ENCODE measurements at places on chromosomes 6 and 20.

DNA sequence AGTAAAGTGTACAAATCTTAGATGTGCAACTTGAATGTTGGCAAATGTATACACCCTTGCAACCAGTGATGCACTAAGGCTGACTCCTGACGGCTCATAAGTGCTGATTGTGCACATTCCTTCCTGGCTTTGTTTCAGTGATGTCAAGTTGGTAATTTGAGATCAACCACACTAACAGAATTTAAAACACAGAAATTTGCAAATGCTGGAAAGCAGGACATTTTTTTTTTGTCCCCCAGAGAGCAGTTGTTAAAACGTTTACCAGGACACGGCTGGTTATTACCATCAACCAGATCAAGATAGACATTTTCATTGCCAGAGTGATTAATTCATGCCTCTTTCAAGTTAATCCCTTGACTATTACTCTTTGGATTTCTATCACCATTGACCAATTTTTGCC, 735.6 kb downstream of the RFPL4B start:
- no peak for DNase-seq

DNA sequence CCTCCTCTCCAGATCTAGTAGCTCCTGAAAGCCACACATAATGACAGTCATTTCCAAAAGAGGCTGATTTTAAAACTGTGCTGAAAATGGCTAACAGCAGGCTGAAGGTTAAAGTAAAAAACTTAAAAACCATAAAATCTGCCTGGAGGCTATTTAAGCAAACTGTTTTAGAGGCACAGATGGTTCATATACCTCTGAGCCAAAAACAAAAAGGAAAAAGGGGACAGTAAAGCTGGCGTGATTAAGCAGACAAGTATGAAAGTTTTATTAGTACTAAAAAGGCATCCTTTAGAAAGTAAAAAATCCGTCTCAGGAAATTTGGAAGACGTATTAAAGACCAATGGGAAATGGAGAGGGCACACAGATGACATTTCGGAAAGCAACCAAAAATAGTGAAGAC, 55.8 kb downstream of the SOBP start:
- no peak for DNase-seq

DNA sequence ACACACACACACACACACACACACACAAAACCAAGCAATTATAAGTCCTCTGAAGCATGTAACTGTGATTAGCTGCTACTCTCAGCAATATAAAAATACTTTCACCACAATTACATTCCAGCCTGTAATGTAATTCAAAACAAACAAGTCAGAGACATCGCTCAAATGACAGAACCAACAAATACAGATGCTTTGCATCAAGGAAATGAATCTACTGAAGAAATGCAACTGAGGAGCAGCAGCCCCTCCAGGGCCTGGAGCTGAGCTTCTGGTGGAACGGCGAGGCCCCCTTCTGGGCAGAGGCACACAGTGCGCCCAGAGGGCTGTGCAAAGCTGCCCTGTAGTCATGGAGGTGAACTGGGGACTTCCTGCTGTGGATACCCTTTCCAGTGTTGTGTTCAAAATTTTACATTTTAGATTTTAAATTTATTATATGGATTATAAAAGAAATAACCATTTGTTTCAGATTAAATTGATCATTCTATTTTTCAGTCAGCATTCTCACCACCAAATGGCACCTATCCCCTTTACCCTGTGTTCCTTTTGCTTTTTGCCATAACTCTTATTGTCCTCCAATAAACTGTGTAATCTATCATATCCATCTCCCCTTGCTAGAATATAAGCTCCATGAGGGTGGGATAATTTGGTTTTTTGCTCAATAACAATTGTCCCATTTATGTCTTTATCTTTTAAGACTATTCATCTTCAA, 23.2 kb downstream of the ADAT2 start:
- peak; percentile 79 for DNase-seq

- DNase-seq: peak; percentile 66
These were observed 62.7 kb downstream of the COL12A1 start for GRCh38 chr6:75143191-75143590.

GRCh38 chr6:134363323-134364039, 45.6 kb upstream of the SGK1 start:
- no peak for DNase-seq

DNA sequence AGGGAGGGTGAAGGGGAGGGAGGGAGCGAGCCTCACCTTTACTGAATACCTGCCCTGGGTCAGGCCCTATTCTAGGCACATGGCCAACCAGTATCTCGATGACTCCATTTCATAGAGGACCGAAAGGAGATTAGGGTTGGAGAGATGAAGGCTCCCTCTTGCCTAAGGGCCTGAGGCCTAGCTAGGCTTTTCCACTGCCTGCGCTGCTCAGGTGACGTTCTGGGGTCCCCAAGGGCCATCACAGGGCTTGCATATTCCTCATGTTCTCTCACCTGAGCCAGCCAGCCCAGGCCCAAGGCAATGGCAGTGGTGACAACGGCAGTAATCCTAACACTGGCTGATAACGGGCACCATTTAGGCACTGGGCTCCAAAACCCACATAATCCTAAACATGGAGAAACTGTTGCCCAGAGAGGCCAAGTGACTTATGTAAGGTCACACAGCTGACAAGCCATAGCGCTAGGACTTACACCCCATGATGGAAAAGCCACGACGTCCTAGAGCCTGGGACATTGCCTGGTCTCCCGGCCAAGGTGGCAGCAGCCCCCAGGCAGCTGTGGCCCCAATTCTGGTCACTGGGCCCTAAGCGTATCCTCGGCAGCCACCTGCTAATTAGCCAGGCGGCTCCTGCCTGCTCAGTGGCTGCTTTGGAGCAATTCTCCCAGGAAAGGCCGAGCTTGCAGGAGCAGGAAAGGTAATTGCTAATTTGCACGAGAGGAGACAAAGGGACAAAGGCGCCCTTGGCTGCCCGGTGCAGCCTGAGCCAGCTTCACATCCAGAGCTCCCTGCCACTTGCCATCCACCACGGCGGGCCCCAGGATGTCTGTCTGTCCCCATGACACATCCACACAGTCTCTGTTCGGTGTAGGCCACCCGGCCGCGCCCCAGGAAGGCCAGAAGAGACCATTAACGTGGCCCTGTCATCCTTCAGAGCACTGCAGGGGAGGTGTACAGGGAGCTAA, 21.5 kb downstream of the NOL4L start:
- no peak for DNase-seq

GRCh38 chr6:16148498-16148897, 19.6 kb downstream of the MYLIP start:
- DNase-seq: no peak

DNA sequence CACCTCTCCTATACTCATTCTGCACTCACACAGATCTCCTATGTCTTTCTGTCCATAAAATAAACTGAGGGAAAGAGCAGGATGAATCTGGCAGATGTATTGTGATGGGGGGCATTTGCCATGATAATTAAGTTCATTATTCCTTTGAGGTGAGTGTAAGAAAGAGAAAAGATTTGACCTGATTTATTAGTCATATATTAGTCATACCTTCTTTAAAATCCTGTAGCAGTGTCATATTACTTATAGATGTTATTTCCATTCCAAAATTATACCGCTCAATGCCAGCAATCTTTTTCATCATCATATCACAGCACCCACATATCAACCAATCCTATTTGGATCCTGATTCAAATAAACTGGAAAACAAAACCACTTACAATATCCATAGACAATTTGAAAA, 733.3 kb upstream of the SLC35B3 start:
- DNase-seq: no peak

- DNase-seq: no peak
These were observed at the start of gene TRIM31 for GRCh38 chr6:30113003-30113759. TSS of gene TRIM31 (minus strand) at chr6:30113090. CDS start at chr6:30112805, 285 bp downstream.

GRCh38 chr20:3046677-3047462, 1.0 kb downstream of the MRPS26 start:
- no peak for DNase-seq

- no peak for DNase-seq
These were observed 4.5 kb upstream of the EYS start for GRCh38 chr6:65711531-65711930.

GRCh38 chr6:158552055-158552795, 7.7 kb upstream of the TMEM181 start:
- DNase-seq: no peak

DNA sequence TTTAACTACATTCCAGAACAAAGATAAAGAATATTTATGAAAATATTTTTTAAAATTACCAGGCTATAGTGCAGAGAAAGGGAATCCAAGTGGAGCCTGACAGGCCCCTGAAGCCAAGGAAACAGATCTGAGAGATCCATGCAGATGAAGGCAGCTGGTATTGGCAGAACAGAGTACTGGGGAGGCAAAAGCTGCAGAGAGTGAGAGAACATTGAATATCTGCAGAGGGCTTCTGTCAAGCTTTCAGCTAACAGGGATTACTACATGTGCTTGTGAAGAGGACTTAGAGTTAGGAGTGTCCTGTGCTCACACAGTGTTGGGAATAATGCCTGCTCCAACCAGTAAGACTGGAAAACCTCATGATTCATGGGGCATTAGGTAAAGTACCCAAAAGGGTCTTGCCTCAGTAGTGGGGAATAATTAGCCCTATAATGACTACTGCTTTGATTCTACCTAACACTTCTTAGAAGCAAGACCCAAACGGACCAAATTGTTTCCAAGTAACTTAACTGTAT, 657.2 kb downstream of the DHX35 start:
- DNase-seq: no peak

DNA sequence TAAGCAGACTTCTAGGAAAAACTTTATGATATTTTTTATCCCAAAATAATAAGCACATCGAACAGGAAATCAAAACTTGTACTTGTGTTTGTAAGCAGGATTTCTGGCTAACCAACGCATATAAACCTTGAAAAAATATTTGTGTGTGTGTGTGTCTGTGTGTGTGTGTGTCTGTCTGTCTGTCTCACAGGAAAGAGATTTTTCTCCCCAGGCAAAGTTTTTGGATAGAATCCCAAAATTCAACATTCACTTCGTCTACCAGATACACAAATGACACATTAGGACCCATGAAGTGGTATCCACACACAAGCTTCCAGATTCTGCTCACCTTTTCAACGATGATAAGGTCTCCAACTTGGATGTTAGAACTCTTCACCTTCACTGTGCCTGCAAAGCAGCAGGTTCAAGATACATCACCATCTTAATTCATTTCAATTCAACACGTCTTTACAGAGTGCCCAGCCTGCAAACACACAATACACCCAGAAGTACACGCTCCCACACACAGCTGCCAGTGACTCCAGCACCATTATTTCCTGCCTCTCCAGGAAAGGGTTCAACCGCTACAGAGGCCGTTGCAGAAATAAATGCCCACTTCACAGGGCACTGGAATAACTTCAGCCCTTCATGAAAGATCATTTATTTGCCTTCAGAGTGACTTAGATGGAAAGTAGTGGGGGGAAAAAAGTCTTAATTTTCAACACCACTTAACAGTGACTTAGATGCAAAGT, 70.9 kb downstream of the ATP9A start:
- no peak for DNase-seq

DNA sequence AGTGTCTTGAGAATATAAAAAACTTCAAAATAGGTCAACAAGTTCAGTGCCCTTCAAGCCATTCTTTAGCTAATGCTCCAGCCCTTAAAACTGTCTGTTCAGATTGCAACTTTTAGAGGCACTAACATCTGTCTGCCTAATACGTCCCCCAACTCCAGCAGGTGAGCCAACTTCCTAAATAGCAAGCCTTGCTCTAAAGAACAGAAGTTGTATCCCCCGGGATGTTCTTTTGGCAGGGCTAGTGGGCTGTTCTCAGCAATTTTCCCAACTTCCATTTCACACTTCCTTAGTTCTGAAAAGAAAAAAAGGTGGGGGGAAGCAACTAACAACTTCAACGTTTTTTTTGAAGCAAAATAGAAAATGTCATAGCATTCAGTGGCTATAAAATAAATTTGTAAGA, 290.0 kb upstream of the PTCHD4 start:
- DNase-seq: no peak

DNA sequence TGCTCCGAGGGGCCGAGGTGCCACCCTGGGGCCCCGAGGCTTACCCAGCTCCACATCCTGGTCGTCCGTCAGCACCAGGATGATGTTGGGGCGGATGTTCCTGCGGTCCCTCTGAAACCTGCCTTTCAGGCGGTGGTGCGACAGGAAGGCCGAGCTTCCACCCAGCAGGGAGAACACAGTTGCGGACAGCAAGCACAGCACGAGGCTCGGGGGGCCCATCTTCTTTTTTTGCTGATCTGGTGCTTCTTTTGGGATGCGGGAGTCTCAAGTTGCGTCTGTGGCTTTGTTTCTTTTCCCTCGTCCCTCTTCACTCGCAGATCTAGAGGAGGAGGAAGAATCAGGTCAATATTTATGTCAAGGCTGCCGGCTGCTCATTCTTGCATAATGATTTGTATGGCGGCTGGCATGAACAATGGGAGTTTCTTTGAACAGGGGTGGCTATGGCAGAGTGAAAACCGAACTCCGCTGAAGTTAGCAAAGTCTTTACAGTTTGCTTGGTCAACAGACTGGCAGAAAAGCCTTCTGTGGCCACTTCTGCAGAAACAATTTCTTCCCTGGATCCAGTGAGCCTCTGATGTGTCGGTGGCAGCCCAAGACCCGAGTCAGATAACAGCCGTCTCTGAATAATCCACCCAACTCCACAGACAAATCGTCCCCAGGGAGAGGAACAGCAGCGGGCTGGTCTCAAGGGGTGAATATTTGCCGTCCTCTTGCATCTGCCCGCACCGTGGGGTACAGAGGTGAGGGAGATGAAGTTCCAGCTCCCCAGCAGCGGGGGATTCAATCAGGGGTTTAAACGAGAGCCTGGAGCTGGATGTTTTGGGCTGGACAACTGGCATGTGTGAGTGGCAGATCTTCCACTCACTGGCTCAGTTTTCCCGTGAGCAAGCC, 27.9 kb downstream of the SULF2 start:
- no peak for DNase-seq

GRCh38 chr6:168584671-168585070, 143.7 kb downstream of the SMOC2 start:
- DNase-seq: no peak

DNA sequence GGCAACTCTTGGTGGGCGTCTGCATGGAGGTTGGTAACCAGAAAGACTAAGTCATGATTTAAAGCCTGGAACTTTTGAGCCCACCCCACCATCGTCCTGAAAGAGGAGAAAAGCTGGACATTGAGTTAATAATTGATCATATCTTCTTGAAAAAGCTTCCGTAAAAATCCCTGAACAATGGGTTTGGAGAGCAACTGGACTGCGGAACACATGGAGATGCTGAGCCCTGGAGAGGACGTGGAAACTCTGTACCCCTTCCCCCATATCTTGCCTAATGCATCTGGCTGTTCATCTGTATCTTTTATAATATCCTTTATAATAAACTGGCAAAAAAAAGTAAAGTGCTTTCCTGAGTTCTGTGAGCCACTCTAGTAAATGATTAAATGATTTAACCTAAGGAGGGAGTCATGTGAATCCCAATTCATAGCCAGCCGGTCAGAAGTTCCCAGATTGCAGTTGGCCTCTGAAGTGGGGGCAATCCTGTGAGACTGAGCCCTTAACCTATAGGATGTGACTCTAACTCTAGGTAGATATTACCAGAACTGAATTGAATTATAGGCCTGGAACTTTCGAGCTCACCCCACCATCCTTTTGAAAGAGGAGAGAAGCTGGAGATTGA, 26.5 kb upstream of the LGSN start:
- no peak for DNase-seq

Data from AG04450 (cell line).